ENCODE measurements at places on chromosomes 5 and 9.

DNA sequence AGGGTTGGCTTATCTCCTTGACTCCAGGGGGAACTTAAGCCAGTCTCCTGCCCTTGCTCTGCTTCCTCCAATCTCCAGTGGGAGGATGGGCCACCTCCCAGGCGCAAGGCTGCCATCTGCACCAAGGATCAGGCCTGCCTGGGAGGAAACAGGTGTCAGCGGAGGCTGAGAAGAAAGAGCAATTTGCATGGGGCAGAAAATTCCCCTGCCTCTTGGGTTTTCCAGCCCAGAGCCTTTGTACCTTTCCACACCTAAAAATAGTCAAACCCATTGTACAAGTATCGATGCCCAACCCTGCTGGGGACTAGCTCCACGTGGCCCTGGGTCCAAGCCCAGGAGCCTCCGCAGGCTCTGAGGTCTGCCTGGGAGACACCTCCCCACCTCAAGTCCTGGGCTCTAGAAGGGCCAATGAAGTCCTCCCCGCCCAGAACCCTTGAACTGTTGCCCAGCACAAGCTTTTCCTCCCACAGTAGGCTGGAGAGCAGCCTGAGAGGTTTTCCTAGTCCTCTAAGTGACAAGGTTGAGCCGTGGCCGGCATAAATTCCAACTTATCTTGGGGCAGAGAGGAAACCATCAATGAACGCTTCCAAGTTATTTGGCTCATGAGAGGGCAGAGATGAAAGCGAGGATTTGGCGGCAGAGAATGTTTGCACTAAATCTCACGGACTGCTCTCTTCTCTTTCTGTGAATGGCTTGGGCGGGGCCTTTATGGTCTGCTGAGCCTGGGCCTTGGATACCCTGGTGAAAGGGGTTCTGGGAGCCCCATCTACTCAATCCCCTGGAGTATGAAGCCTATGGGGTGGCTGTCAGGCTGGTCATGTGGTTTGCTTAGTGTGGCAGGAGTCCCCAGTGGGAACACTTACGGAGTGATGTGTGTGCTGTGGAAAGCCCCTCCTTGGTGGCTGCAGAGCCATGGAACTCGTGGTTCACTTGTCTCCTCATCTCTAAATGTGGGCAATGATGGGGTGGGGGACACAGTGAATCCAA is 15.6 kb downstream of the JADE2 start:
- DNase-seq = no peak

GRCh38 chr9:75906531-75906930 is 16.1 kb downstream of the PCSK5 start:
- no peak for DNase-seq

GRCh38 chr9:21615446-21615845 is 133.3 kb upstream of the IFNE start:
- no peak for DNase-seq

- peak; percentile 58 for DNase-seq
Observed at GRCh38 chr9:95726756-95727155, 148.7 kb upstream of the ERCC6L2 start.

- no peak for DNase-seq
Observed at GRCh38 chr5:93724791-93725190, 16.6 kb downstream of the POU5F2 start.

DNA sequence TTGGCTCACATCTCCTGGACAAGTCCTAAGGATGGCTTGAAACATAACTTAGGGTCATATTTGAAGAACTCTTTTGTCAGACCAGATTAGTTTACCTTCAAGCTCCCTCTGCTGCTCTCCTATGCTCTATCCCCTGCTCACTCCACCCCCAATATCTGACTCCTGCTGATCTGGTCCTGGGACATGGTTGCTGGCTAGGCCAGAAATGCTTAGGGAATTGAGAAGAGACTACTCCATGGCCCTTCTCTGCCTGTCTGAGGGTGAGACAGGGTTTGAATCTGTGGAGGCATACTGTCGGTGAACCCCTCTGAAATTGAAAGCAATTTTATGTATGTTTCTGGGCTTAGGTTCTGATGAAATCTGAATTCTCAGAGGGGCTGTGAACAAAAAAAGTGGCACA is 3.3 kb downstream of the OTULIN start:
- no peak for DNase-seq

GRCh38 chr5:173790177-173790719 is 97.9 kb upstream of the CPEB4 start:
- no peak for DNase-seq

- DNase-seq = no peak
Observed at GRCh38 chr5:143401227-143402016, 2.1 kb downstream of the NR3C1 start.

GRCh38 chr5:161344234-161344633 is 202.3 kb downstream of the GABRB2 start:
- DNase-seq = no peak

DNA sequence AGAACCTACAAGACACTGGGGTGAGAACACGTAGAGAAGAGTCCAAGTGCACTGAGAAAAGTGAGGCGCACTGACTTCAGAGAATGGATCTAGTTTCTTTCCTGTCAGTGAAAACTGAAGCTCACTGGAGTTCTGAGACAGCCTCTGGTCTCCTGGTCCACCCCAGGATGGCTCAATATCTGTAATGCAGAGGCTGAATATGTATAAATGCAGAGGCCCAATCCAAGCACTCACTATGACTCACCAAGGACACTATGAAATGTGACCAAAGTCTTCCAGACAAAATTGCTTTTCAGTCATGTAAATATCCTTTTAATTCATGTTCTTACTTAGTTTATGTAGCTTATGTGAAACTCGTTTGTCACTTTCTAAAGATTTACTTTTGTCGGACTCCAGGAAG is 53.8 kb downstream of the NFIB start:
- DNase-seq = no peak

DNA sequence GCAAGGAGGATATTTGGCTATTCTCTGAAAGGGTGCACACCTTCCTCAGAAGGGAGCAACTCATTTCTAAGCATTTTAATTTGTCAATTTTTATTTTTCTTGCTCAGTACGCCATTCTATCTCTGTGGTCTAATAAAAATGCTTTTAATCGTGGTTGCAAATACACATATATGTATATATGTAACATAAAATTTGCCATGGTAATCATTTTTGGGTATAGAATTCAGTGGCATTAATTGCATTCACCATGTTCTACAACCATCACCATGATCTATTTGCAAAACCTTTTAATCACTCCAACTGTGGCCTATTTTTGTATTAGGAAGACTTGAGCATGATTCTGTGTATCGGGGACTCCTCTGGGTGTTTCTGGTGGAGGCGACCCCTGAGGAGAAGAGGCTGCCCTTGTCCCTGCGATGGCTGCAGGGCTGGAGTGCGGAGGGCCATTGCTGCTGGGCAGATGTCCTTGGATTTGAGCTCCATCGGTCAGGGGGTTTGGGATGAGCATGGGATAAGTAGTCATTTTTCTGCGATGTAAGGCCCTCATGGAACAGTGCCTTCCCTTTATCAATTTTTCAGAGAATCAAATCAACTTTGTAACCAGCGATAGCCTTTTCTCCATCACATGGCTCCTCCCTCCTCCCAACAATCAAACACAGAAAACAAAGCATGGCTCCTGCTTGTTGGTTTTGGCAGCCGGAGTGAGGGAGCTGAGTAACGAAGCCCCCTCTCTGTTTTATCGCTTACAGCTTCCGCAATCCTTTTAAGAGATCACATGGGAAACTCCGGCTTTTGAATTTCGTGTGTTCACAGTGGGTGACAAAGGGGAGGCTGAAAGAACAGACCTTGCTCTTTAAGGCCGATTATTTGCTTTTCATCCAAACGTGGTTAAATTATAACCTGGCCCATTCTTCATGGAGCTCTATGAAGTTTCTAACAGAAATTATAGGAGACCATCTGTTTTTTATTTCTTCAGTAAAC is 187.3 kb downstream of the TENT4A start:
- DNase-seq = no peak

DNA sequence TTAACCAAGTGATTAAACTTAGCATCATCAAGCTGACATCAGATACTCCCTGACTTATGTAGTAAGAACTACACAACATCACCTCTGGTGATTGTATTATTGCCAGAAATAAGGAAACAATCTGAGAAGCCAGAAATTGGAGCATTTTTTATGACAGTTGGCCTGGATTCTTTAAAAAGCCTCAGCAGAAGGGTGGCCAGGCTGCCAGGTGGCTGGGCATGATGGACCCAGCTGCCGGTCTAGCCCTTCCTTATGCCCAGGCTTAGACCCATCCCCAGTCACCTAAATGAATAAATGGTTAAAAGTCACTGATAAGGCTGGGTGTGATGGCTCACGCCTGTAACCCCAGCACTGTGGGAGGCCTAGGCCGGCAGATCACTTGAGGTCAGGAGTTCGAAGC is 12.8 kb downstream of the OR1K1 start:
- no peak for DNase-seq

GRCh38 chr5:39209924-39210323 is 9.4 kb downstream of the FYB1 start:
- DNase-seq = peak; percentile 68

- DNase-seq = no peak
Observed at GRCh38 chr9:34484678-34485077, 26.1 kb downstream of the DNAI1 start.

- DNase-seq = no peak
Observed at GRCh38 chr5:84259283-84260045, 125.2 kb downstream of the EDIL3 start.
